ENCODE measurements at places on chromosomes 6 and 20.

- peak; percentile 94 for DNase-seq
Observed at GRCh38 chr6:152096863-152097496, 289.5 kb downstream of the ESR1 start.

DNA sequence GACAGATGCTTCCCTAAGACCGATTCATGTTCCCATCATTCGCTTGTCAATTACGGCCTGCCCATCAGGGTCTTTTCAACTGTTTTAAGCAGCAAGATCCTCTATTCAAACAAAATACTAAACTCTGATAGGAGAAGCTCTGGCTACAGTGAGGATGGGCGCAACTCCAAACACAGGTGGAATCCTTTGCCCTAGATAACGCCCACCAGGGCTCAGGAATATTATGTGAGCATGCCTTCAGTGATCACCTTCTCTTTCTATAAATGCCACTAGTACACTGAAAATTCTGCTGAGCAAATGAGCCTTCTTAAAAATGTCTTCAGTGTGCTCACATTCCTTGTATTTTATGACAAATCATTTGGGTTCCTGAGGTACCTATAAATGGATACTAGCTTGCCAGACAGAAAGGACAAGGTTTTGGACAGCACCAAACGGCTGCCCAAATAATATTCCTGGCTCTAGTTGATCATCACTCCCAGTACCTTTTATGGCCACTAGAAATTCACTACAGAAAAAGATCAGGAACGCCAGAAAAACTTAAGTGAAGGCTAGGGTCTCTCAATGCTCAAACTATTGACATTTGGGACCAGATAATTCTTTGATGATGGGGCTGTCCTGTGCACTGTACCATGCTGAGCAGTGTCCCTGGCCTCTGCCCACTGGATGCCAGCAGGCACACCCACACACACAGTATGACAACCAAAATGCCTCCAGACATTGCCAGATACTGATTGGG lies 13.1 kb downstream of the ZNF217 start:
- DNase-seq, result no peak

- DNase-seq, result peak; percentile 53
Observed at GRCh38 chr6:117600008-117600743, 2.1 kb downstream of the GOPC start.

GRCh38 chr20:50027611-50028105 lies 44.9 kb downstream of the SNAI1 start:
- peak; percentile 91 for DNase-seq

GRCh38 chr6:157253017-157253416 lies 70.3 kb downstream of the TMEM242 start:
- no peak for DNase-seq

DNA sequence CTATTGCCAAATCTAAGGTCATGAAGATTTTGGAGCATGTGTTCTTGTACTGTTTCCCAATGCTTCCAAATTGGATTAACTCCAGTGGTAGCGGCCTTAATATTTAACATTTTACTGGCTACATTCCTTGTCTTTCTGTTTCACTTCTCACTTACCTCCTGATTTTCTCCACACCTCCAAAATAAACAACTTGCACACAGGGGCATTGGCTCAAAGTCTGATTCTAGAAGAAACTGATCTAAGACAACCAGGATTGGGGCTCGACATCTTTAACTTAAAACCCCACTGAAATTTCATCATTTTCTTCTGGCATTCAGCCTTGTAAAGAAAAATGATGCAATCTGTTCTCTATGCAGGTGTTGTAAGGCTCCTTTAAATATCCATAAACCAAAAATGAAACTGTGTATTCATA lies 557.9 kb upstream of the ID4 start:
- DNase-seq, result peak; percentile 40

GRCh38 chr20:23690581-23690980 lies 1.7 kb upstream of the CST4 start:
- no peak for DNase-seq

- DNase-seq, result peak; percentile 7
Observed at GRCh38 chr20:32296412-32296811, 19.0 kb downstream of the KIF3B start.

GRCh38 chr20:39452583-39453340 lies 490.6 kb downstream of the DHX35 start:
- DNase-seq, result no peak

GRCh38 chr6:163789199-163789810 lies 374.8 kb downstream of the QKI start:
- no peak for DNase-seq

DNA sequence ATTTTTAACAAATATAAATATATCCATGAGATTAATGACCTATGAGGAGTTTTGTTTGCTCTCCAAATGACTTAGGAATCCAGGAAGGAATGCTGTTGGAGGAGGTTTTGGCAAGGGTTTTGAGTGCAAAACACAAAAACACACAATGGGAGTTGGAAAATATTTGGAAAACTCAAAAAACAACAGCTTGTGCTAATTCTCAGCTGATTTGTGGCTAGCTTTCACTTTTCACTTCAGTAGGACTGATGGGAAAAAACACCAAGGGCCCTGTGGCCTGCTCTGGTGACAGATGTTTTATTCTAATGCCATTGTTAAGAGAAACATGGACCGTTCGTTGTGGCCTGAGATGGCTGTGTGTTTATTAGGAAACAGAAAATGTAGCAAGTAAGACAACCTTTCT lies 113.9 kb downstream of the ALDH8A1 start:
- DNase-seq, result peak; percentile 48

GRCh38 chr20:47317127-47317895 lies 39.2 kb downstream of the ZMYND8 start:
- DNase-seq, result peak; percentile 98

DNA sequence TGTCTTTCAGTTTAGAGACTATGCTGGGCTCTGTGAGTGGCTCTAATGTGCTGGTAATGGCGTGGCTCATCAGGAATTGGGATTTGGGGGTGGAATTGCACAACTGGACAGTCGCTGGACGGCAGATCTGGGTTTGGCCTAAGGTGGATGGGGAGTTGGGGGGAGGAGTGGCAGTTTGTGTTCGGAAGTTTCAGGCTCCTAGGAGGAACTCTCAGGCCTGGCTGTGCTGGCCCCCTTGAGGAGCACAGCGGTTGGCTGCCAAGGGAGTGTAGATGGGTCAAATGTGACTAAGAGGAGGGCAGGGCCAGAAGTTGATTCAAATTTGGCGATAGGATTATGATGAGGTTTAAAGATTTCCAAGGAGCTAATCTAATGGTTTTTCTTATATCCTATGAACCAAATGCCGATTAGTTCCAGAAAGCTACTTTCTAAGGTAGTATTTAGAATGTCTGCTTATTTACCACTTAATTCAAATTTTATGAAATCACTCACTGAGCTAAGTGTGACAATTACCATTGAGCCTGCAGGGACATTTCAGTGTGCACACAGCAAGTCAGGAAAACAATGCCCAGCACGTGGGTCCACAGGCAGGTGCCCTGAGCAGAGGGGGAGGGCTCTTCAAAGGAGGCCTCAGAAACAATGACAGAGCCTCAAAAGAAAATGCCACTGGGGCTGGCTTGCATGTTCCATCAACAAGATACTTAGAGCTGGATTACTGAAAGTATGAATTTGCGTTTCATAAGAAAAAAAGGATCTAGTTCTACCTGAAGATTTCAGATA lies 111.0 kb downstream of the GJA10 start:
- DNase-seq, result peak; percentile 84

GRCh38 chr20:48679011-48679410 lies 148.8 kb downstream of the PREX1 start:
- DNase-seq, result no peak
